ENCODE measurements at places on chromosomes 16 and 17.

DNA sequence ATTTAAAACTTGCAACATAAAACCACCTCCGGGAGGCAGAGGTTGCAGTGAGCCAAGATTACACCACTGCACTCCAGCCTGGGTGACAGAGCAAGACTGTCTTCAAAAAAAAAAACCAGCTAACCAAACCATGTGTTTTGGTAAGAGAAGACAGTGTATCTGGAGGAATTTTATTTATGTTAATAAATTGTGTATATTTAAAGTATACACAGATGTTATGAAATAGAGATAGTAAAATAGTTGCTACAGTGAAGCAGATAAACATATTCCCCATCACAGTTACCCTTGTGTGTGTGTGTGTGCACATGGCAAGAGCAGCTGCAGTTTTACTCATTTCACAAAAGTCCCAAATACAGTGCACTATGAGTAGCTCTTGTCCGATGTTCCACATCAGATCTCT lies 54.8 kb upstream of the CRISPLD2 start:
- peaks cover 7% of the 10 kb centered on the region for H3K36me3 ChIP-seq
- H3K27me3 ChIP-seq: no peaks in the 10 kb centered on the region
- H3K27ac ChIP-seq: no peak overlapping the region
- H3K4me1 ChIP-seq: no peaks in the 10 kb centered on the region
- no peak overlapping the region for H3K4me3 ChIP-seq

GRCh38 chr16:8675183-8676159 lies 1.1 kb downstream of the ABAT start:
- no peaks in the 10 kb centered on the region for H3K4me1 ChIP-seq
- peak overlapping the region; percentile 62 for H3K4me3 ChIP-seq
- H3K27me3 ChIP-seq: no peaks in the 10 kb centered on the region
- DNase-seq: no peak

DNA sequence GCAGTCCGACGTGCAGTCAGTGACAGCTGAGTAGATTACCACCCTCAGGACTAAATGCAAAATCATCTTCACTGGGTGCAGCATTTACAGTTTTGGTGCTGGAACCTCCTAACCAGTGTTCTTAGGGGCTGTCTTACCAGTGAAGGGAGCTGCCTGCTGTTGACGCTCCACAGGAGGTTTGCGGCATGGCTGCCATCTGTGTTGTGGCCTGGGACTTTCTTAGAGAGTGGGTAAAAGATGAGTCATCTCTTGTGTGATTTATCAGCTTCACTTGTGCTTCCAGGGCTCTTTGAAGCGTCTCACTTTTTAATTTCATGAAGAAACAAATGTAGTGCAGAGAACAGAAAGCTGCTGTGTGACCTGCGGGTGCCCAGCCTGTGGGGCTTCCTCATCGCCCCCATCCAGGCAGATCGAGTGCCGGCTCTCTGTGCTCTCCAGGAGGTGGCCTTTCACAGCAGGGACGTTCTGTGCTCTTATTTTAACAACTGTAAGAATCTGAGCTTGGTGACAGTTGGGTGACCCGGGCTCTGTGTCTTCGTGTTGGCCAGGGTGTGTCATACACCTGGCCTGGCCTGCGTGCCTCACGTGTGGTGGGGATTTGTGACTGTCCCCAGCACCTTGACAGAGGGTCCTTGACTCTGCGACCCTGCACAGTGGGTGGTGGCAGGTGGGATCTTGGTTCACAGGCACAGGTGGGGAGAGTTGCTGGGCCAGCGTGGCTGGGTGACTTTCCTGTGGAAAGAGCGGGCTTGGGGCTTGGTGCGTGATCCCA lies 24.3 kb upstream of the ZNF750 start:
- DNase-seq: peak; percentile 47
- no peak overlapping the region for H3K4me3 ChIP-seq
- H3K27me3 ChIP-seq: no peaks in the 10 kb centered on the region
- H3K36me3 ChIP-seq: no peaks in the 10 kb centered on the region
- peaks cover 4% of the 10 kb centered on the region for H3K4me1 ChIP-seq

DNA sequence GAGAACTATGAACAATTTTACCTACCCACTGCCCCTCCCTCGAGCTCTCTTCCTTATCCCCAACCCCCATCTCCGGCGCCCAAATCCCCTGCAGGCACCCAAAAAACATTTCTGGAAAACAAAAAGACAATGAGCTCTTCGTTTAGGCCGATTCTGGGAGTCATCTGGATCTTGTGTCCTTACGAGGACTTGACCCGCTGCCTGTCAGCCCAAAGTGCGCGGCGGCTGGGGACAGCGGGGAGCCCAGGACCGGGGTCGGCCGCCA lies 524 bp downstream of the STRADA start:
- H3K4me3 ChIP-seq: peak overlapping the region; percentile 90
- no peaks in the 10 kb centered on the region for H3K4me1 ChIP-seq
- H3K27ac ChIP-seq: peak overlapping the region; percentile 95
- H3K36me3 ChIP-seq: no peaks in the 10 kb centered on the region
- no peak for DNase-seq
